ENCODE measurements at places on chromosomes 7 and 10.

DNA sequence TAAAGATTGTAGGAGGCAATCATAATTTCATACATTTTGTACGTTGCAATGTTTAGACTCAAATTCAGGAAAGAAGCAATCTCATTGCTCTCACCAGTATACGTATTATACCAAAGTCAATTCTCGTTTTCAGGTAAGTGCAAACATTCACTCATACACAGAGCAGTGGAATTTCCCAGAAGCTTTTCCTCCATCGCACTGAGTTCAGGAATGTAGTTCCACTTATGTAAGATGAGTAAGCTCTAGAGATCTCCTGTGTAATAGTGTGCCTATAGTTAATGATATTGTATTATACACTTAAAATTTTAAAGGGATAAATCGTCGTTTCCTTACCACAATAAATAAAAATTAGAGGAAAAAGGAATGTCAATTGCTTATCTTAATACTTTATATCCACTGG, 470.8 kb upstream of the KCND2 start:
- DNase-seq: no peak

DNA sequence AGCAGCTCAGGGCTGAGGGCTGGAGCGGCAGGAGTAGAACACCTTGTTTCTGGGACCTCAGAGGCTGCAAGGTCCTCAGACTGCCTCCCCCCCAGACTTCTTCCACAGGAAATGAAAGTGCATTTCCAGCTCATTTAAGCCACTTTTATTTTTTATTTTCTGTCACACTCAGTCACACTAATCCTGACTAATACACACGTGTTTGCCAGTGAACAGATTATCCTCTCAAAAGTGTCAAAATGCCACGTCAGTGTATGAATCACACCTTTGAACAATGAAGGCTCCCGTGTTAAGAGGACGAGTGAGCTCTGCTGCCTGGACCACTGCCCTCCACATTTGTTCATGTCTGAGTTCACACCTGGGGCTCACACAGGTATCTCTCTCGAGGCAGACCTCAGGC, 488.5 kb downstream of the DNAJB6 start:
- no peak for DNase-seq

GRCh38 chr10:24430591-24430990, 221.7 kb downstream of the KIAA1217 start:
- no peak for DNase-seq

GRCh38 chr10:59674215-59674836, 35.3 kb downstream of the SLC16A9 start:
- DNase-seq: no peak

Data from inflammatory macrophage treated with lipopolysaccharide for 4 hours (primary cell).